ENCODE measurements at places on chromosomes 7 and 10.

DNA sequence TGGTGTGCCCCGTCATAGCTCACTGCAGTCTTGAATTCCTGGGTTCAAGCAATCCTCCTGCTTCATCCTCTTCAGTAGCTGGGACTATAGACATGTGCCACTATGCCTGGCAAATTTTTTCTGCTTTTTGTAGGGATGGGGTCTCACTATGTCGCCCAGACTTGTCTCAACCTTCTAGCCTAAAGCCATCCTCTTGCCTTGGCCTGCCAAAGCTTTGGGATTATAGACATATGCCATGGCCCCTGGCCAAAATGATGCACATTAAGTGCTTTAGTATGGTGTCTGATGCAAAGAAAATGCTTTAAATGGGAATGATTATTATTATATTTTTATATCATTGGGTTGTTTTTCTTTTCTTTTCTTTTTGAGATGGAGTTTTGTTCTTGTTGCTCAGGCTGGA, 33.2 kb upstream of the VCL start:
- no peak for DNase-seq

- DNase-seq, result no peak
These were observed 139.0 kb downstream of the MGMT start for GRCh38 chr10:129605986-129606518.

GRCh38 chr7:50556247-50556991, 8.8 kb downstream of the DDC start:
- no peak for DNase-seq

DNA sequence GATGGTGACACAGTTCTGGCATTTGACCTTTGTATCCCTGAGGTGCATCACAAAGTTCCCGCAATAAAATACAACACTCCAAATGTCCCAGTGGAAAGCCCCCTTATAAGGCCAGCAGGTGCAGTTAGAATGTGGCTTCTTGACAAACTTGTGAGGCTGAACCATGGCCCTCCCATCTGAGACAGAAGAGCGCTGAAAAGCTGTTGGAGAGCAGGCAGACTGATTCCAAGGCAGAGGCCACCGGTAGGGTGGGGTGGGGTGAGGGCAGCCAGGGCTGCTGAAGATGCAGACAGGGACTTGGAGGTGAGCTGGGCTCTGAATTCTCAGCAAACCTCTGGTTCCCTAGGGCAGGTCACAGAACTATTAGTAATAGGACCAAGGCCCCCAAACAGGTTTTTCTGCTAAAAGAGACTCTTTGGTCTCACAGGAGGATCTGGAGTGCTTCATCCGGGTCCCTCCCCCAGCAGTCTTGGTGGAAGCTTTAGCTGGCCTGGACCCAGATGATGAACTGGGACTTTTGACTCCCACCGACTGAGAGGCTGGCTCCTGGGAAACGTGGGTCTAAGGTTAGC, 15.6 kb upstream of the CHST3 start:
- DNase-seq, result no peak

- DNase-seq, result no peak
These were observed 57.4 kb downstream of the FAM241B start for GRCh38 chr10:69687426-69687825.

GRCh38 chr7:83072576-83073517, 89.8 kb downstream of the PCLO start:
- no peak for DNase-seq

GRCh38 chr7:107090457-107090856, 46.0 kb downstream of the PRKAR2B start:
- DNase-seq, result no peak

- DNase-seq, result no peak
These were observed 41.4 kb downstream of the PRTFDC1 start for GRCh38 chr10:24911029-24911428.

DNA sequence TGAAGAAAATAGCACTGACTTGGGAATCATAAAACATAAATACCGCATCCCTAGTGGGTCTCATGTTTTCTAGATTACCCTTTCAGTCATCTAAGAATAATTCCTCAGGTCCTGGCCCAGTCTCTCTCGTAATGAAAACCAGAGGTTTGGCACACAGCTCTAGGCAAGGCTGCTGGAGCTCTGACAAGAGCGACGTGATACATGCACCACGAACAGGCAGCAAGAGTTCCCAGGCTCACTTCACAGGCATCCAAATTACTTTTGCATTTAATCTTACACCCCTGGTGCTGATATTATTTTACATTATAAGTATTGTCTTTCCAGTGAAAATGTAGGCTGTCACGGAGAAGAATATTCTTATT, 105.2 kb downstream of the THSD7A start:
- no peak for DNase-seq

DNA sequence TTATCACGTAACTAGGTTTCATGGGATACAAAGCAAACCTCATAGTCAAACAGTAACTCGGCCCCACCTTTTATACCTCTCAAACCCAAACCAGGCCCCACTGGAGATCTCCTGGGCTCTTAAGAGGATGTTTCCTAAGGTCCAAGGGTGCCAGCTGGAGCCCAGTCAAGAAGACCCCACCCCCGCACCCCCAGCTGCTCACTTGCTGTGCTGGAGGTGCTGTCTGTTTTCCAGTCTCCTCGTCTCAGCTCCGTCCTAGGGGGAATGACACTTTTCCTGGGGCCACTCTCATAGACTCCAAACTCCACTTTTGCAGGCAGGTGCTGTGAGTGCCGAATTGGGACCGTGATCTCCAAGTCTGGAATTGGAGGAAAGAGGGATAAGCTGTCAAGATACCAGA, 22.7 kb upstream of the TM9SF3 start:
- no peak for DNase-seq

GRCh38 chr7:138864667-138865066, 66.7 kb upstream of the ATP6V0A4 start:
- DNase-seq, result no peak

DNA sequence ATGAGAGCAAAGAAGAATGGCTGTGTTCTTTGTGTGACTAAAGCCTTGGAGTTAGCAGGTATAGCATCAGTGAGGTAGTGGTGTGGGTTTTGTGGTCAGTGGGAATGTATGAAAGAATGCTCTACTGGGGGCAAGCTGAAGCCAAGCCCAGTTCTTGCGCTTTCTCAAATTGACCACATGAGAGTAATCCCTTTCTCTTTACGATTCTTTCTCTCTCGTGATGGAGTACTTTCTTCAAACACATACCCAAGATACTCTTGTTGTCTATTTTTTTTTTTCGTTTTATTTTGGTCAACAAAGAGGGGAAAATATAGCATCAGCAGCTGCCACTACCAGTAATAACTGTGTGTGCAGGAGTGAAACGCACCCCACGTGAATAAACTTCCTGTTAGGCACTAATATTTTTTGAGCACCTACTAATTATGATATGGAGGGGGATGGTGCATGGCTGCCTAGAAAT, 8.4 kb upstream of the PANK1 start:
- DNase-seq, result no peak

- peak; percentile 5 for DNase-seq
These were observed 193.2 kb upstream of the GHITM start for GRCh38 chr10:83945982-83946718.

GRCh38 chr10:119252470-119253151, 45.2 kb downstream of the GRK5 start:
- no peak for DNase-seq

DNA sequence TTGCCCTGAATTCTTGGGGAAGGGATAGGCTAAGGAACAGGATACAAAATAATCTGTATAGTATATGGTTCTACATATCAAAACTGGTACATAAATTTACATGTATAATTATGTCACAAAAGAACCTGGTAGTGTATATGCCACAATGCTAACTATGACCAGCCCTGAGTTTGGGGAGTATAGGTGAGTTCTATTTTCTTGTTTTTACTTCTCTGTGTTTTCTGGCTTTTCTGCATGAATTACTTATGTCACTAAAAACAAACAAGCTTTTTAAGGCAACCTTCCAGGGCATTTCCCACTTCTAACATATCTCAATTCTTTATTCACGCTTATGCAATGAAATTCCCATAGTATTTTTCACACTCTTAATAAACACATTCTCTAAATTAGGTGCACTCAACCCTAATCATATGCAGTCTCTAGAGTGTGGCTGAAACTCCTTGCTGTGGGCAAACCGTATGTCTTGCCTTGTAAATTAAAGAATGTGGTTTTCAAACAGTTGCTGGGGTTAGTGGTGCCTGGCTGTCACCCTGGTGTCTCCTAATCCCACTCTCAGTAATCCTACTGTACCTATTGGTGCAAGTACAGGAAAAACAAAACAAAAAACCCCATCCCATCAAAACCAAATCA, 14.0 kb upstream of the INSIG1 start:
- no peak for DNase-seq

- DNase-seq, result no peak
These were observed 145.1 kb upstream of the PCBD1 start for GRCh38 chr10:71033396-71033980.

GRCh38 chr10:92760609-92761008, 70.9 kb downstream of the HHEX start:
- DNase-seq, result no peak

DNA sequence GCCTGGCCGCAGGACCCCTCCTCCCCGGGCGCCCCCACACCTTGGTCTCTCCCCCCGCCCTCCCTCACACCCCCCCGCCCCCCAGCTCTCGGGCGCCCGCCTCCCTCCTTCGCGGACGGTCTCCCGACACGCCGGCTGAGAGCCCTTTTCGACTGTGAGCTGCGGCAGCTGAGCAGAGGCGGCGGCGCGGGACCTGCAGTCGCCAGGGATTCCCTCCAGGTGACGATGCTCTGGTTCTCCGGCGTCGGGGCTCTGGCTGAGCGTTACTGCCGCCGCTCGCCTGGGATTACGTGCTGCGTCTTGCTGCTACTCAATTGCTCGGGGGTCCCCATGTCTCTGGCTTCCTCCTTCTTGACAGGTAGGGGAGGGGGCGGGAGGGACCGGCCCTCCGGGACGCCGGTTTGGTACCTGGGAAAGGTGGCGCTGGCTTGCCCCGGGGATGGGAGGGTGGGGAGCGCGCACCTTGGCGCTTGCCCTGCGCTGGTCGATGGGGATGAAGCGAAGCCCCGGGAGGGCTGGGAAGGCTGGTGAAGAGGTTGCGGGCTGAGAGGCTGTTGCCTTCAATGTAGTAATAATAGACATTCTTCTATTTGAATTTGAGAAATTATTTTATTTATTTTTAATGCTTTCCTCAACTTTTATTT, at the start of gene BMPER:
BMPER (plus strand) TSS at position 151 of the 644 bp plus-strand sequence; CDS start at position 226, 75 bp downstream.
- peak; percentile 6 for DNase-seq

DNA sequence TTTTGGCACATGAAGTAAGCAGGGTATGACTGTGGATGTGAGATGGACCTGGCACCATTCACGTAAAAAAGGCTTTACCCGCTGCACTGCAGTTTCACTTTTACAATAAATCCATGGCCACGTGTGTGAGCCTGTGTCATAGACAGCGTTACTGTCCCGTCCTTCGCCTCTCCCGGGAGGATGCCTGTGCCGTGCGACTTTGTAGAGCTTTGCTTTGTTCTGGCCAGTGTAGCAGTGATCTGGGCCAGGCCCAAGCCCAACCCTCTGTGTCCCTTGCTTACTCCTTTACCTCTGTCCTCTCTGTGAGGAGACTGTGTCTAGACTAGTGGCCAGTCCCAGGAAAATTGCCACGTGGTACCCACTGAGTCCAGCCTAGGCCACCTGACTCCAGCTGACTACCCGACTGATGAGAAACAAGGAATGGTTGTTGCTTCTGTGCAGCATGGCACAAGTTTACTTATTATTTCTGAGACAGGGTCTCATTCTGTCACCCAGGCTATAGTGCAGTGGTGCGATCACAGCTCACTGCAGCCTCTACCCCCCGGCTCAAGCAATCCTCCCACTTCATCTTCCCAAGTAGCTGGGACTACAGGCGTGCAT, 48.1 kb downstream of the JAKMIP3 start:
- DNase-seq, result no peak

- DNase-seq, result no peak
These were observed 29.4 kb downstream of the CDK14 start for GRCh38 chr7:90625562-90625961.

DNA sequence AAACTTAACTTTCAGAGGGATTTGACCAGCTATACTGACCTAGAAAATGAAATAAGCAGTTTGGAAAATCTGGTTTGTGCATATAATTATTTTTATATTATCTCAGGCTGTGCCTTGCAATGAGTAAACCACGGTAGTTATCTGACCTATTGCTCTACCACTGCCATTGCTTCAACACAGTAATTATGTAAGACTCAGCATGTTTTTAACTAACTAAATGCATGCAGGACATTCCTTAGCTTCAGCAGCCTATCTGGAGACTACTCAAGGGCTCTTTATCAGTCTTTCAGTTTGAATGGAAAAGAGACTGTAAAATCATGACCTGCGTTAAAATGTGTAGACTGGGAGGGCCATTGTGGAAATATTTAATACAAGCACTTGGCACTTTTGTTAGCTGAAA, 22.5 kb downstream of the CHN2 start:
- no peak for DNase-seq

- no peak for DNase-seq
These were observed 40.9 kb upstream of the ATRNL1 start for GRCh38 chr10:115052226-115052625.

DNA sequence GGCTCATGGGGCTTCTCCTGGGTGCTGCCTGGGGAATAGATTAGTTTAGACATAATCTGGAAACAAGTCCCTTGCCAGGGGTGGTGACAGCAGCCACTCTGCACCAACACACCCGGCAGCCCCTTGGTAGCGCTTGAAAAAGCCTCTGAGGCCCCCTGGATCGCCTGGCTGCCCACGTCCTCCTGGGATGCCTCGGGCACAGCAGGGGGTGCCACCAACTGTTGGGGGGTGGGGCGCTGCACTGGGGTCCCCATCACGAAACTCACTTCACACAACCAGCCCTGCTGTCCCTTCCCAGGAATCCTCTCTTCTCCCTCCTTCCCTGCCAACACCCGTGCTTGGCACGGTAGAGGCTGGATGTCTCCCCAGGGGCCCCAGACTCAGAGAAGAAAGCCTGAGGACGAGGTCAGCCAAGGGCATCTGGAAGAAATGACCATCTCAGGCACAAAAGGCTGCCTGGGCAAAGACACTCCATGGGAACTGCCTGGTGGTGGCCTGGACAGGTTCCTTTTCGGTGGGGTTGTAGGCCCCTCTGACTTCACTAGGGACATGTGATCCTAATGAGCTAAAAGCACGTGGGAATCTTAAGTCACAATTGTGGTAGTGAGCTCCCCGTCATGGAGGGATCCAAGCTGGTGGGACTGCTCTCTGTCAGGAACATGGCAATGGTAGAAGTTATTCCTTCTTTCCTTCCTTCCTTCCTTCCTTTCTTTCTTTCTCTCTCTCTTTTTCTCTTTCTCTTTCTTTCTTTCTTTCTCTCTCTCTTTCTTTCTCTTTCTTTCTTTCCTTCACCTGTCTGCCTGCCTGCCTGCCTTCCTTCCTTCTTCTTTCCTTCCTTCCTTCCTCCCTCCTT, 11.3 kb downstream of the TMEM270 start:
- DNase-seq, result no peak

DNA sequence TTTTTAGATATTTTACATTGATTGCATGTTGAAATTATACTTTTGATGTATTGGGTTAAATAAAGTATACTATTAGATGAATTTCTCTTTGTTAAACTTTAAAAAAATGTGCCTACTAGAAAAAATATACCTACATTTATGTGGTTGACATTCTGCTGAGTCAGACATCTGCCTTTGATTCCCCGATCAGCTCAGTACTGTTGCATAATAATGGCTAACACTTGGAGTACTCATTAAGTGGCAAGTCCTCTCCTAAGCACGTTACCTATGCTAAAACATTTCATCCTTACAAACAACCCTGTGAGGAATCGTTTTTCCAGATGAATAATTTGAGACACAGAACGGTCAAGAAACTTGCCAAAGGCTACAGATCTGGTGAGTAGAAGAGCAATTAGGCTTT, 14.0 kb upstream of the SEM1 start:
- DNase-seq, result no peak

- no peak for DNase-seq
These were observed 47.2 kb upstream of the RHEB start for GRCh38 chr7:151566897-151567320.

GRCh38 chr10:25843551-25844170, 90.4 kb upstream of the MYO3A start:
- DNase-seq, result no peak

Measured in NCI-H2227 treated with DMSO at 0.1 percent for 48 hours (cell line).